ENCODE measurements at places on chromosomes 5 and 9.

DNA sequence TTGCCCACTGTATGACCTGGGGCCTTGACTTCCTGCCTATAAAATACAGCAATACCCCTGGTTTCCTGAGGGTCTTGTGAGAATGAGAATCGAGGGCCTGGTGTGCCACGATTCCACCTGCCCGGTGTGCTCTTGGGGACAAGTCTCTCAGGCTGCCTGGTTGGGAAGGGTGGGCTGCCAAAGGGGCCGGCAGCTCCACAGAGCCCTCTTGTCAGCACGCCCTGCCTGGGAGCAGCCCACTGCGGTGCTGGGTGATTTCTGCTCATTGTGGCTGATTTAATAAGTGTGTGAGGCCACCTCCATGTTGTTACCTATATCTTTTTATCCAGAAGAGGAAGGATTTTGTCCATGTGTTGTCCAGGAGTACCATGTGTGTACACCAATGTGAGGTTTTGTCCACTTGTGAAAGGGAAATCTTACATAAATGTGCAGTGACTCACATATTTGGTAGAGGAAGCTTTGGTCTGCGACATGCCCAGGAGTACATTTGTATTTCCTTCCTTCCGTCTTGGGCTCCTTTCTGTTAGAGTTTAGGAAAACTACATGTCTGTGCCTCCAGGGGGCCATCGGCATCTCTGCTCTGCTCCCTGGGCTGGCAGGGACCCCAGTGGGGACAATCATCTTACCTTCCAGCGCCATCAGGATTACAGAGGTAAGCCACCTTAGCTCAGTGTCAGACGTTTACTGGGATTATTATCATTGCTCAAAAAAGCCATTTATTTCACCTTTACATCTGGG is 108.6 kb downstream of the PHF2 start:
- DNase-seq, result no peak

GRCh38 chr5:57176350-57176857 is 2.5 kb downstream of the GPBP1 start:
- DNase-seq, result no peak

GRCh38 chr9:71128796-71129195 is 7.4 kb upstream of the TRPM3 start:
- DNase-seq, result no peak

- no peak for DNase-seq
Measured at GRCh38 chr5:141908796-141909195, 14.9 kb upstream of the DELE1 start.

Measured in DMS79 treated with DMSO at 0.1 percent for 48 hours (cell line).